Endodermal cell (in vitro differentiated cells): ENCODE measurements at places on chromosomes 3 and 15. TPM values are rescaled to one million over a fixed set of nuclear protein-coding genes. Genes with fewer than 3 reads are reported as not detected.

Gene TTC21A
- total RNA-seq: 5.0 and 5.8 TPM in 2 replicates

Gene TF
- total RNA-seq: 1.3 to 4.1 TPM (median 3.0 TPM) in 3 replicates

- no peak for DNase-seq
These were observed 187.5 kb upstream of the THRB start for GRCh38 chr3:24682141-24682547.

GRCh38 chr15:96073908-96074307 is 256.6 kb upstream of the NR2F2 start:
- no peak for DNase-seq

DNA sequence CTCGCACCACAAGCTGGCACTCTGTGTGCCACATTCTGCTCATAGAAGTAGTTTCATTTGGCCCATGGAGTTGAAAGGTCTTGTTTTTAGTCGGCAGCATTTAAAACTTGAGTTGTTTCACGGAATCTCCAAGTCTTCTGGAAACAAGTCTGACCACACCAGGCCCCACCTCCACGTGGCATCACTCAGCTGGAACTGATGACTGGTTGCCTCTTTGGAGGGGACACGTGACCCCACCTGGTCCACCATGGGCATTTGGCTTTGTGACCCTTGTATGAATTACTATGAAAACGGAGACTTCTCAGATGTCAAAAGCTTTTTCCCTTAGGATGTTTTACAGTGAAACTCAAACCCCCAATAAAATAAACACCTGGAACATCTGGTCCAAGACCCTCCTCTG is 74.9 kb downstream of the NTRK3 start:
- no peak for DNase-seq

DNA sequence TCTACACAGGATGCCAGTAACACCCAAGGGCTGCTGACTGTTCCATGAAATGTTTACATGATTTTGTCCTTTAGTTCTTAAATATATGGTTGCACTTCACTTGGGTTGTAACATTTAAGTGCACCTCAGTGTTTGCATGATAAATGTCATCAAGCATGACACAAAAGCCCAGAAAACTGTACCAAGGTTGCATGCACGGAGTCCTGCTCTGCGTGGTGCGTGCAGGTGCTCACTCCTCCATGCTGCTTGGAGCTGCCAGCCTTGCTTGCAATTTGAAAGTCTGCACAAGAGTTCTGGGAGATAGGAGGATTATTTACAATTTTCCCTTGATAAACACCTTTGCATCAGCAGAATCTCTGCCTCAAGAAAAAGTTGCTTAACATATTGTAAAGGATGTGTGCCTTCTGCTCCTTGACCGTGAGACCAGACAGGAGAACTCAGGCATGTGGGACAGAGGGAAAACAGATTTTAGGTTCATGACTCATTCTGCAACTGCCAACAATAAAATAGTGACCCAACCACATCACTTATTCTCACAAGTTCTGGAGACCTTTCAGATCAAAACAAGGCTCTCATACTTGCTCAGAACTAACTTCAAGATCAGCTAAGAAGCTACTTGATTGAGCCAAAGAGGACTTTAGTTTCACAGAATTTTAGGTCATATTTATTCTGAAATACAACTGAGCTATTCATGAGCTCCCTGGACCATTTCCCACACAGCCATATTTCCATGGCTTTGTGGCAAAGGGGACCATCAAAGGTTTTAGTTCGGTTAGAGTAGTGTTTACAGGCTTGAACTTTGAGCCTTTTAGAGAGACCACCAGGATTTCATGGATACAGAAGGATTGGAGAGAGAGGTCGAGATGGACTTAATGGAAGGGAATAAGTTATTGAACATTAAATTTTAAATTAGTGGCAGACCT is 128.4 kb upstream of the ZBED2 start:
- no peak for DNase-seq

DNA sequence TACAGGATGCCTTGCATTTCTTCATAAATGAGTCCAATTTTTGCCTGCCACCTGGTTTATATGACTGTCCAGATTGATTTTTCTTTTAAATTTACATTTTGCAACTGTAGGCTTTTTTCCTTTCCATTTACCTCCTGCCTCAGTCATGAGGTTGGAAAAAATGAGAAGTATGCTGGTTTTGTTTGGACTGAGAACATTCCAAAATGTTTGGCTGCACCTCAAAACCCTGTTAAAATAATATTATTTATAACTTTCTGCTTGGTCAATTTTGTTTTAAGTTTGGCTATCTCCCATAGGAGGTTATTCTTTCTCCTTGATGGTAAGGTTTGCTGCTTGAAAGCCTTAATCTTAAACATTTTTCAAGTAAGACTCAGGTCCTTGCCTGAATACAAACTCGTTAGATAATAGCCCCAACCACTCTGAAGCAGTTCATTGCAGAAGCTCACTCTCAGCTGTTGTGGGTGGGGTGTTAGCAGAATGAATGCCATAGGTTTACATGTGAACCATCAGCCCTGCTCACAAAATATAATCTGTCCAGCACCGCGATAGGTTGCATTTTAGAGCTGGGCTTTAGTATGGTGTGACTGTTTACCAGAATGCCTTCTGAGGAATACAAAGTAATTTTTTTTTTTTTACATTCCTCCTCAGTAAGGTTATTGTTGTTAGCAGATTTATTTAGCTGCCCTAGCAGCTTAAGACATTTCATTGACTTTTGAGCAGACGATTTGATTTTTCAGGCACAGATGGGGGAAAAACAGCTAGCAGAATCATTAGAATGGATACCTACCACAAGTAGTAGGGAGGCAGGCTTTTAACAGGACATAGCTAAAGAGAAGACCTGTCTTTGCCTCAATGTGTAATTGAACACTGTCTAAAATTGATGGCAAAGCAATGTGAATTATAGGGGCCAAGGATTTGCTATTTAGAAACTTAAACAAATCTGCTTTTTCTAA is 630.8 kb upstream of the KCNMB2 start:
- no peak for DNase-seq
